ENCODE measurements at places on chromosomes 2 and 18. TPM values are rescaled to one million over a fixed set of nuclear protein-coding genes. Genes with fewer than 3 reads are reported as not detected.

DNA sequence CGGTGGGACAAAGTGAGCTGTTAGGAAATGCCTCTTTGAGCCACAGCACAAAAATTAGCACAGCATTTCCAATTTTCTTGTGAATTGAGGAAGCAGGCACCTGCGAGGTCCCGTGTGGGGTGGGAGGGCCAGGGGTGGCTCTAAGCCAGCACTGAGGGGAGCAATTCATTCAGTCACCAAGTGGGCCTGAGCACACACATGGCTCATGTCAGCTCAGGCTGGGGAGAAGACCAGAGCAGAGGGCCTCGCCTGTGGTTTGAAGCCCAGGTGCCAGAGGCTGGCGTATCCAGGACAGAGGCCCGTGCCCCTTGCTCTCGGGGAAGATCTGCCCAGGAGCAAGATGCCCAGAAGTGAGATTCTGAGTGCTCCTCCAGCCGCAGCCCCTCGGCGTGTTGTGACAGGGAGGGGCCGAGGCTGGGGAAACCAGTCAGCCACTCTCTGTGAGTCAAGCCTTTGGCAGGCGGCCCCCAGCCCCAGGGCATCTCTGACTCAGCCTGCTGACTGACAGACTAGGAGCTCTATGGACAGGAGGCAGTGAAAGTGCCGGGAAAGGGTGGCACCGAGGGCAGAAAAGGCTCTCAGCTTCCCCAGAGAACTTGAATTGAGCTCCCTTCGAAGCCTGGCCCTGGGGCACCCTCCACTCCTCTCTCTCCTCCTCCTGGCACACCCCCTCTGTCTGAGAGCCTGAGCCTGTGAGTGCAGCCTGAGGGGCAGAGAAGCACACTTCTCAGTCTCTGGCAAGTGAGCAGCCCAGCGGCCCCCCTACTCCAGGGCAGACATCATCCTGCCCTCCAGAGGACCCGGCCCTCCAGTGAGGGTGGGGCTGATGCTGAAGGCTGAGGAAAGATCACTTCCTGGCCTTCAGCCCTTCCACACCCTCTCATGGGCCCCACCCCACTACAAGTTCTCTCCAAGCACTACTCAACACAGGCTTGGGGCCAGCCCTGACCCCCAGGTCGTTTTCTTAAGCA, 32.3 kb downstream of the CYP26B1 start:
- no peak for DNase-seq

Gene FAP
- total RNA-seq = not detected

GRCh38 chr2:170643346-170643745, 71.8 kb upstream of the SP5 start:
- no peak for DNase-seq

DNA sequence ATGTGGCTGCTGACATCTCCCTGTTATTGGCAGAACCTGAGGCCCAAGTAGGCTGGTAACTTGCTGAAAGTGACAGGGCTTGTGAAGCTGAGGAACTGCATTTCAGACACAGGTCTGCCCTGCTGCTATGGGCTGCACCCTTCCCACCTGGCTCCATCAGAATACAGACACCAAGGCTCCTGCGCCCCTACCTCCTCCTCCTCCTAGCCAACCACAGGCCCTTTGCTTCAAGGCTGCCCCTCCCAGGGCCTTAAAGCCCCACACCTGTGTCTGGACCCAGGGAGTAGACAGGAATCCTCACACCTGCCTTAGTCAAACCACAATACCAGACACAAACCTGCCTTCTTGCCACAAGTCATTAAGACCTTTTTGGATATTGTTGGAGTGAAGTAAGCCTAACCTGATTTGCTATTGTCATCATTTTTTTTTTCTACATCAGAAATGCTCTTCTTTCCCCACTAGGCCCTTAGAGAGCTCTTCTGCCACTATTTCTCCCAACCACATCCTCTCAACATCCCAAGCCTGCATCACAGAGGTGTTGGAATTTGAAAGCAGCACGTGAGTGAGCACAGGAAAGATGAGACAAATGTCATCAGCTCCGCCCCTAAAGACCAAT, 489.7 kb downstream of the EIPR1 start:
- no peak for DNase-seq

All from activated CD8-positive, alpha-beta T cell treated with anti-CD3 and anti-CD28 coated beads for 36 hours (primary cell).